Stimulated activated CD4-positive, alpha-beta T cell treated with anti-CD3 and anti-CD28 coated beads, Interleukin-2, amount 100 ng/mL, for 48 hours (primary cell): ENCODE measurements at places on chromosomes 13 and 19.

- no peak for DNase-seq
These were observed 204.1 kb downstream of the KATNAL1 start for GRCh38 chr13:30103161-30103840.

DNA sequence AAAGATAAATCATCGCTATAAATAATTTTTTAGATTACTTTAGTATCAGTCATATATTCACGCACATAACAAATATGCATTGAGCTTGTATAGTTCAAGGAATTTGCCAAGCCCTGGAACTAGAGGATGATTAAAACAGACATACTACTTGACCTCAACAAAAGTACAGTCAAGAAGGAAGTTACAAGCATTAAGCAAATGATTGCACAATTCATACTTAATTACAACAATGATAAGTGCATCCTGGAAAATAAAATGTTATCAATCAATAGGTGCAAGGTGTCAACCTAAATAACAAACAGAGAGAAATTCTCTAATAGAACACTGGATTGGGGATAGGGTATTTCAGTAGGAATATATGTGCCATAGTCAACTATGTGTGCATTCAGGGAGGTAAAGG is 491.2 kb downstream of the GPC5 start:
- DNase-seq, result no peak

DNA sequence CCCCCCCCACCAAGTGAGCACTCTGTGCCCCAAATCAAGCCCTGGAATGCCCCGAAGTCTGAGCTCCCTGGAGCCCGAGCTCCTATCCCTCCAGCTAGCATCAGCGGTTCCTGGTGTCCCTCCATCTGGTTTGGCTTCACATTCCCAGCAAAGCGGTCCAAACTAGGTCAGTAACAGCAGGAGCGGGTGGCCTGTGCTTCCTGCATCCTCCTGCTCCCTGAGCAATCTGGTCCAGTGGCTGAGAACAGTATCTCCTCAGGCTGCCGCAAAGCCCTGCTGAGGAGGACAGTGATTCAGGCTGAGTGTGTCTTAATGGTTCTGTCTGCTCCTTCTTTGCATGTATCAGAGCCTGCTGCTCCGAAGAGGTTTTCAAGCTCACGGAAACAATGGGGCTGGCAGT is 25.9 kb downstream of the RASL11A start:
- DNase-seq, result no peak

GRCh38 chr13:110536006-110536693 is 25.4 kb downstream of the RAB20 start:
- DNase-seq, result no peak

- no peak for DNase-seq
These were observed 223.6 kb downstream of the GPC6 start for GRCh38 chr13:93450191-93450621.

DNA sequence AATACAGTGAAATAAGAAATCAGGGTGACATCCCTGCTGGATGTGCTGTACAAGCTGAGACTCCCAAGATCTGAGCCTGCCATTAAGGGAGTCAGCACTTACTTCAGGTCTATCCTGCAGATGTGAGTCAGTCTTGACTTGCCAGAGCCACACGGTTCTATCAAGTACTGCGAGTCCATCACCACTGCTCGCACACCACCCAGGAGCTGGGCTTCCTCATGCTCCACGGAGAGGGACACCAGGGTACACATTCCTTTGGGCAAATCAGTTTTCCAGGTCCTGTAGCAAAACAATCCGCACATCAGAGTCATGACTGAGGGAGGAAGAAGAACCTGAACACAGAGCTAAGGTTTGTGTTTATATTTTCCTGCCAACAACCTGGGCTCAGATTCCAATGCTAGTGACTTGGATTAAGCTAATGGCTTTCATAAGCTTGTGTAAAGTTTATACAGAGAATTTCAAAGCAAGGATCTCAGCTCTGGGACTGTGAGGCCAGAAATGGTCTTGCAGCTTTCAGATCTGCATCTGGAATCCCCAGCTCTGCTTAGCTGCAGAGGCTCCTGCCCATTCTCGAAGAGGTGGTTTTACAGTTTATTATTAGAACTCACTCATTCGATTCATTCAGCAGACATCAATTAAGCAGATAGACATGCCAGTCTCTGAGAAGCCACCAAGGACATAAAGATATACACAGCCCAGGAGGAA is 90.6 kb downstream of the KL start:
- DNase-seq, result no peak

DNA sequence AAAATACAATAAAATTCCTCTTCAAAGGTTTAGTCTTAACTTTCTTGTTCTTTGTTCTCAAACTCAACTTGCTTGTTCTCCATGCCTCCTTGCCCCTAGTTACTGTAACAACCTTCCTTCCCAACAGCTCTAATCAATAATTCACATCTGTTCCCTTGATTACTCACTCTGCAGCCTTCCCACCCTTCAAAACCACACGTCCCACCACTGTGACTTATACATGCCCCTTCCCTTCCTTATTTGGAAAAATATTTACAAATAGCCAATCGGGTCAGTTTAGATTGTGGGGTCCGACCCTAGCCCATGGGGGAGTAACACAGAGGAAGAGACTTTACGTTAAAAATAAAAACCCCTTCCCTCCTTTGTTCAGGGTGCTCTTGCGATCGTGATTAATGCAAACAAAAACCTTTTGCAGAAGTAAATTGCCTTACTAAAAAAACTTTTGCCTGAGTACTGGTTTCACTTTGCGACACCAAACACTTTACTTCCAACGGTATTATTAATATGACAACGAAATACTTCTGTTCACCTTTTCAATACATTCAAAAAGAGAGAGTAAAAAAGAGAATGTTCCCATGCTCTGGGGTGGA is 512 bp upstream of the ZNF93 start:
- DNase-seq, result no peak

DNA sequence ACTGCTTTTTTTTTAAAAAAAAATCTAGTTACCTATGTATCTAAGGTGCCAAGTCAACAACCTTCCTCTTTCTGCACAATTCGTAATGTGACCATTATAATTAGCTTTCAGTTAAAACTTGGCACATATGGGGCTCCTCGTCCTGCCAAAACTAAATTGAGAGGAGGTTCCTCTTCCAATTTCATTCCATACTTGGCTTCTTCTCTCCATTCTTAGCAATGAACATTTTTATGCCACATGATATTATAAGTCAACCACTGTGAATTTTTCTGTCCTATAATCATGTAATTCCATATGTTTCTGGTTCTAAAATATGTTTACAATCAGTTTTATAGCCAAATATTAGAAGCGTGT is 177.0 kb downstream of the DCLK1 start:
- DNase-seq, result no peak

- peak; percentile 62 for DNase-seq
These were observed 8.1 kb downstream of the MRPL4 start for GRCh38 chr19:10260141-10260584.

GRCh38 chr13:112641456-112642089 is 48.3 kb upstream of the ATP11A start:
- DNase-seq, result no peak

DNA sequence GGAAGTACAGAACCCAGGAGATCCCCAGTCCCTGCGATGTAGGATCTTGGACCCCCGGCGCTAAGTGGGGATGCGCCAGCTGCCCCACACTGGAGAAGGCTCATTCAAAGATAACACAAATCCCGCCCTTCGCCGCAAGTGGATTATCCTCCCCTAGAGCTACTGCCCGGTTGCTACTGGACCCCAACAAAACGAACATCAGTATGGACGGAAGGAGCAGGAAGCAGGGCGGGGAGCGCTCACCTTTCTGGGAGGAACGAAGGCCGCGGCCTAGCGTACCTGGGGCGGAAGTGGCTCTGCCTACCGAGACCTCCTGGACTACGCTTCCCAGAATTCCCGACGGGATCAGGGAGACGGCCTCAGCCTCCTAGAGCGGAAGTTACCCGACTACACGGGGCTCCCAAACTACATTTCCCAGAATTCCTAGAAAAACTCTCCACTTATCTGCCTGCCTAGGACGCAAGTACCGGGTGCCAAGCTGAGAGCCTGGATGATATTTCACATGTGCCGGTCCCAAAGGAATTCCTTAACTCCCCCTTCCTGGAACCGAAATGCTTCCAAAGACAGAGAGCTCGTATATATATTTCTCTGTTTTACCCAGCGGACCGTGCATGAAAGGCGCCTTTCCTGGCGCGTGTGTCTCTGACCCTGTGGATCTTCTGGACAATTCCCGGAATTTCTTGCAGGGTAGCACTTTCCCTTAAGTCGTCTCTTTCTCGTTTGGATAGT is at the start of gene ZNF112:
Gene ZNF112, minus strand, starts transcription at position 298 of the 729 bp plus-strand sequence. CDS start 16,141 bp downstream, outside the sequence.
- DNase-seq, result no peak

DNA sequence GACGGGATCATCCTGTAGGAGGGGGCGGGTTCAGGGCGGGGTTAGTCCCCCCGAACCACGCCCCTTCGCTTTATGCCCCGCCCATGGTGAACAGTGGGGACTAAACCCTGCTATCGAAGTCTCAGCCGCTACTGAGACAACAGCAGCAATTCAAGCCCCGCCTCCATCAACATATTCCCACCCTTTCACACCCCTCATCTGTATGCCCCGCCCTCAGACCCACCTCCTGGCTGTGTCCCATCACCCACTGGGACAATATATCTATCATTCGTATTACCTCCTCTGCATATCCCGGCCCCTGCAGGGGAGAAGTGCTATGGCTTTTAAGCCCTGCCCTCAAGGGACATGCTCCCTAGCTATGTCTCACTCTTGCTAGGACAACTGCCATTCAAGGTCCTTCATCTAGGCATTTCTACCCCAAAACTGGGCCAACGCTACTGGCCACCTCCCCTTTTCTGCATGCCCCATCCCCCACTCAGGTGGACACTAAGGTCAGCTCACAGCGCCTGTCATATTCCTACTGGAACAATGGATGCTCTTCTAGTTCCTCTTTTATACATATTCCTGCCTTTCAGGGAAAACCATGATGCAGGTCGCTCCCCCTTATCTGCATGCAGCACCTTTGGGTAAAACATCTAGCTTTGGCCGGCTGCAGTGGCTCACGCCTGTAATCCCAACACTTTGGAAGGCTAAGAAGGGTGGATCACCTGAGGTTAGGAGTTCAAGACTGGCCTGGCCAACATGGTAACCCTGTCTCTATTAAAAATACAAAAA is 11.9 kb downstream of the LRFN1 start:
- DNase-seq, result no peak

GRCh38 chr19:7668842-7669241 is at the start of gene RETN:
TSS of gene RETN (plus strand) at chr19:7669049. CDS start at chr19:7669327, 278 bp downstream.
- no peak for DNase-seq

DNA sequence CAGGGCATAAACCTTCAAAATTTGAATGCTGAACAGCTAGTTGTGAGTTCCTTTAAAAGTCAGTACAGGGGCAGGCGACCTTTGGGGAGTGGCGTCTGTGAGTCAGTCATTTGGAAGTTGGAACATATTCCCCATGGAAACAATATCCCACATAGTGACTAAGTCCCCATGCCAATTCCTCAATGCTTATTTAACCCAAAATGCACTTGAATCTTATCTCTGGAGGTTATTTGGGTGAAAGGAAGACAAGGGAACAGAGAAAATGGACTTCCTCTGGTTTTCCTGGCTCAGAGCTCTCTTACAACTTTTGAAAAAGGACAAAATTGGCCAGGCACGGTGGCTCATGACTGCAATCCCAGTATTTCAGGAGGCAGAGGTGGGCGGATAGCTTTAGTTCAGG is 479.2 kb upstream of the NBEA start:
- no peak for DNase-seq

DNA sequence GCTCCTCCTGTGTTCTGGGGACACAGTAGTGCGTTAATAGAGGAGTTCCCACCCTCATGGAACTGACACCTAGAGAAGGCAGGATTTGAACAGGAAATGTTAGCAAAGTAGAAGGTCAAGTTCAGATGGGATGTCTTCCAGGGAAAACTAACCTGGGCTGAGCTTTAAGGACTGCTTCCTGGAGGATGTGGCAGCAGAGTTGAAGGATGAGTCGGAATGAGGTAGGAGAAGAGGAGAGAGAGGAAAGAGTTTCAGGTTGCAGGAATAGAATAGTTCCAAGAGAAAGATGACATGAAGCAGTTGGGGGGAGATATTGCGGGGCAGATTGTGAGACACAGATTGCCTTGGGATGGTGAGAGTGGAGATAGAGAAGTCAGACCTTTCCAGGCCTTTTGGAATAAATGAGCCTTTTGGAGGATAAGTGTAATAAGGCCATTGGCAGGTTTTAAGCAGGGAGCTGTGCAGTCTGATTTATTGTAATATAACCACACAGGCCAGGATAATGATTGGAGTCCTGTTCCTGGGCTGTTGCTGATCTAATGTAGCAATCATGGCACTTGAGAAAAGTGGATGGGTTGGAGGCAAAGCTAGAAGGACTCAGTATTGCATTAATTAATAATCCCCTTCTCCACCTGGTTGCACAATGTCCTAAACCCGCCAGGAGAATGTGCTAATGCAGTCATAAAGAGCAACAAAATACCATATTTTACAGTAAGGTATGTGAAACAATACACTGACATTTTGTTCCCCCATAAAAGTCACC is 205.4 kb downstream of the SHISA2 start:
- DNase-seq, result no peak

DNA sequence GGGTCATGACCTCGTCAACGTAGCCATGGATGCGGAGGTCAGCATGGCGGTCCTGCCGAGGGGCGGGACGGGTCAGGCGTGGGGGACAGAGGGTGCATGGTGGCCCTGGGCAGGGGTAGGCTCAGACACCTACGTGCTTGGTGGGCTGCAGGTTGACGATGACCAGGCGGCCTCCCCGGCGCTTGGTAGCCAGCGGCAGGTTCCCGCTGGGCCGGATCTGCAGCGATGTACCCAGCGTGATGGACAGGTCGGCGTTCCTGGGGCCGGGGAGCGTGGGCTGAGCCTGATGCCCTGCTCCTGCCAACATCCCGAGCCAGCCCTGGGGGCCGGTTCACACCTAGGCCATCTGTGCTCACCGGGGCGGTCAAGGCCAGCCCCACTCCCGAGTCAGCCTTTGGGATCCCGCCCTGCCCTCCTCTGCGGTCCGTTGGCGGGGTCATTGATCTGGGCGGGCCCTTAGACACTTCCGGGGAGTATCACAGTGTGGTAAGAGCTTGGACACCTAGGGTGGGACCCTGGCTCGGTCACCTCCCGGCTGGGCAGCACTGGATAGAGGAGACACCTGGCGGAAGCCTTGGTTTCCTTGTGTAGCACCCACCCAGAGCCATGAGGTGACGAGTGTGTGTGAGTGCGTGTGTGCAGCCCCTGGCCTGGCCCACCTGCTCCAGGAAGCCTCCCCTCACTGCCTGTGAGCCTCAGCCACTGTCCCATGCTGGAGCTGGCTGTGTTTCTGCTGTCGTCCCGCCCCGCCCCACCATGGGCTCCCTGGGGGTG is 7.3 kb downstream of the SIRT6 start:
- no peak for DNase-seq
